ENCODE measurements at places on chromosomes 4 and X.
A peak's percentile ranks its signal among the peaks of the same experiment; 100 is the strongest.

DNA sequence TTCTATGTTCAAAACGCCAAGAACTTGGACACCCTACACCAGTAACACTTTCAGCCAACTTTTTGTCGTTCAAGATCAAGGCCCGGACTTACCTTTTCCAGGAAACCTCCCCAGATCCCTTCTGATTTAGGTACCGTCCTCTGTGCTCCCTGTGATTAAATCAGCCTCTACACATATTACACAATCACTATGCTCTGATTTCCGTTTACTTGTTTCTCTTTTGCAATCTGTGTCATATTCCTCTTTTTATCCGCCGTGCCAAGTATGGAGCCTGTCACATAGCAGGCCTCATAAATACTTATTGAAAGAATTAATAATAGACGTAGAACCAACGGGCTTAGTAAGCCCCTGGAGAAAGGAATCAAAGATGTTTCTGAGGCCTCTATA, 722 bp upstream of the TMEM33 start:
- DNase-seq, result no peak
- H3K36me3 ChIP-seq, result peaks cover 6% of the 10 kb centered on the region
- H3K4me3 ChIP-seq, result peak overlapping the region; percentile 82
- no peaks in the 10 kb centered on the region for H3K4me1 ChIP-seq
- no peaks in the 10 kb centered on the region for H3K27me3 ChIP-seq

GRCh38 chr4:142110136-142110535, 473.8 kb downstream of the IL15 start:
- no peaks in the 10 kb centered on the region for H3K27me3 ChIP-seq
- no peaks in the 10 kb centered on the region for H3K36me3 ChIP-seq
- no peak overlapping the region for H3K4me3 ChIP-seq

DNA sequence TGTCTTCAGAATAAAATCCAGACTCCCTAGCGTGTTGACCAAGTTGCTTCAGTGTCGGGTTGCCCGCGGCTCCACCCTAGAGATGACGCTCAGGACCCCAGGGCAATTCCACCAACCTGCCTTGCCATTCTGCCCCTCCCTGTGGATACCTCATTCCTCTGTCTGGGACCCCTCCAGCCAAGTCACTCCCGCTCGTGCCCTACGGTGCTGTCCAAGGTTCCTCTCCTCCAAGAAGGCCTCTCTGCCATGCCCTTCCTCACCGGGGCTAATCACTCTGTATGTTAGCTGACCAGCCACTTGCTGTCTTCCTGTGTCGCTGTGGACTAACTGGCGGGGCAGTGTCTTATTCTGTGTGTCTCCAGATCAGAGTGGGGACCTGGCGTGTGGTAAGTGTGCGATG, 46.6 kb downstream of the TENM3 start:
- no peaks in the 10 kb centered on the region for H3K36me3 ChIP-seq
- no peak overlapping the region for H3K4me3 ChIP-seq
- no peaks in the 10 kb centered on the region for H3K27me3 ChIP-seq
- no peak for DNase-seq
- no peak overlapping the region for H3K27ac ChIP-seq
- no peaks in the 10 kb centered on the region for H3K4me1 ChIP-seq

DNA sequence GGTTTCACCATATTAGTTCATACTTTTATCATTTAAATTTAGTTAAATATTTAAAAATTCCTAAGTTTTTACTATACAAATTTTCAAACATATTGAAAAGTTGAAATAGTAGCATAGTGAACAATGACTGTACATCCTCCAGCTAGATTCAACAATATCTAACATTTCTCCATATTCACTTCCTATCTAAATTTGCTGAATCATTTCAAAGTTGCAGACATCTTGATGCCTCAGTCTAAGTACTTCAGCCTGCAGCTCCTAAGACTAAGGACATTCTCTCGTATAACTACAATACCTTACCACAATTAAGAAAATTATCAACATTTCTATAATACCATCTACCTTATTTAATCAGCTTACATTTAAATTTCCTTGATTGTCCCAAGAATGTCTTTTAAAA, 132.7 kb downstream of the TMEM164 start:
- no peak overlapping the region for H3K27ac ChIP-seq
- no peaks in the 10 kb centered on the region for H3K36me3 ChIP-seq
- DNase-seq, result no peak
- H3K4me1 ChIP-seq, result no peaks in the 10 kb centered on the region

GRCh38 chr4:102663073-102663472, 97.7 kb downstream of the MANBA start:
- H3K4me1 ChIP-seq, result no peaks in the 10 kb centered on the region
- no peak overlapping the region for H3K4me3 ChIP-seq
- DNase-seq, result no peak
- H3K27me3 ChIP-seq, result no peaks in the 10 kb centered on the region

GRCh38 chr4:186762361-186762760, 38.7 kb upstream of the FAT1 start:
- H3K4me1 ChIP-seq, result no peaks in the 10 kb centered on the region
- H3K27me3 ChIP-seq, result no peaks in the 10 kb centered on the region
- no peak for DNase-seq
- H3K36me3 ChIP-seq, result no peaks in the 10 kb centered on the region
- no peak overlapping the region for H3K4me3 ChIP-seq

GRCh38 chr4:71338846-71339593, at the start of gene SLC4A4:
Gene SLC4A4, plus strand, starts transcription at chr4:71339020.
- no peak for DNase-seq
- H3K27ac ChIP-seq, result no peak within 1 kb of the TSS
- no peaks in the 10 kb centered on the region for H3K36me3 ChIP-seq
- no peak within 1 kb of the TSS for H3K4me3 ChIP-seq

DNA sequence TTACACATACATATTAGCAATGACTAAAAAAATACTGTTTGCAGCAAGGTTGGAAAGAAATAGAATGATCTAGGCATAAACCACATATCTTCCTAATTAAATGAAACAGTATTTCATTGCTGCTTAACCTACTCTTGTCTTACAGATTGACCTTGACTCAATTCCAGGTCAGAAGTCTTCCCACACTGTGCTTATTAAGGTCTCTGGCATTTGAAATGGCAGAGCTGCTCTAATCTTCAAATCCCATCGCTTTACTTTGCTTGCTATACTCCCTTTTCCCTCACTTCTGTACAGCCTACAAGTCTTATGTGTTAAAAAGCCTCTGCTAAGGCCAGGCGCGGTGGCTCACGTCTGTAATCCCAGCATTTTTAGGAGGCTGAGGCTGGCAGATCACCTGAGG, 424.5 kb downstream of the RPA4 start:
- H3K36me3 ChIP-seq, result no peaks in the 10 kb centered on the region
- no peak overlapping the region for H3K27ac ChIP-seq
- H3K4me1 ChIP-seq, result no peaks in the 10 kb centered on the region

DNA sequence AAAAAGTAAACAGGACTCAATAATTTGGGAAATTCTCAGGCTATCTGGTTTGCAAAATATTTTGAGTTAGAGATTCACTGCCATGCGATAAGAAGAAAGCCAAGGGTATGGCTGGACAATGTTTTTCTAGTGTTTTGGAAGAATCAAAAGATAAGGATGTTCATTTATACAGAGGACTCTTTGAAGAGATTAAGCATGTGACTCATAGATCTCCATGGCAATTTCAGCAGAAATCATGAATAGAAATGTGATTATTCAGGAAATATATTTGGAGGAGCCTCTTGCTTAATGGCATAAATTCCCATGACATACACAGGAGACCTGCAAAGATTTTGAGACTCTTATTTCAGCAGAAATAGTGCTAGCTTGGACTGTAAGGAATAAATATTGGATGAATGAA, 16.7 kb upstream of the FRAS1 start:
- H3K36me3 ChIP-seq, result no peaks in the 10 kb centered on the region
- H3K27me3 ChIP-seq, result no peaks in the 10 kb centered on the region
- no peak overlapping the region for H3K4me3 ChIP-seq
- no peak overlapping the region for H3K27ac ChIP-seq
- DNase-seq, result no peak

- no peak overlapping the region for H3K27ac ChIP-seq
- DNase-seq, result no peak
- H3K4me3 ChIP-seq, result no peak overlapping the region
- no peaks in the 10 kb centered on the region for H3K36me3 ChIP-seq
Measured at GRCh38 chr4:5204781-5205180, 153.5 kb downstream of the STK32B start.

DNA sequence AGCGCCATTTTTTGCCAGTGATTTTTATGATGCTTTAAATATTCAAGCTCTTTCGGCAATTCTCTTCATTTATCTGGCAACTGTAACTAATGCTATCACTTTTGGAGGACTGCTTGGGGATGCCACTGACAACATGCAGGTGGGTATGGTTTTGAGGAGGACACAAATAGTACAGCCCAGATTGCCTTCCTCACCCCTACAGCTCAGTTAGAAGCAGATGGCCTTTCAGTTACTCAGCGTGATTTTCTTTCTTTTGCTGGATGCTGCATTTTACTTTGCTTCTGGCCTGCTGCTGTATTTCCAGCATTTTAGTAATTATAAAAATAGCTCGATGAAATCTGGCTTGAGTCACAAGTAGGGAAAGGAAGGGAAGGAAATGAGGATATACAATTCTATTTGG, 114.7 kb downstream of the SLC4A4 start:
- DNase-seq, result no peak
- no peak overlapping the region for H3K4me3 ChIP-seq
- H3K27ac ChIP-seq, result no peak overlapping the region
- no peaks in the 10 kb centered on the region for H3K36me3 ChIP-seq
- no peaks in the 10 kb centered on the region for H3K27me3 ChIP-seq
- no peaks in the 10 kb centered on the region for H3K4me1 ChIP-seq

- no peak overlapping the region for H3K27ac ChIP-seq
- no peaks in the 10 kb centered on the region for H3K36me3 ChIP-seq
- no peaks in the 10 kb centered on the region for H3K27me3 ChIP-seq
Measured at GRCh38 chr4:128068918-128069317, 7.8 kb downstream of the LARP1B start.

- H3K36me3 ChIP-seq, result no peaks in the 10 kb centered on the region
- no peak for DNase-seq
- H3K4me3 ChIP-seq, result no peak overlapping the region
- no peak overlapping the region for H3K27ac ChIP-seq
Measured at GRCh38 chr4:157095716-157096115, 19.8 kb downstream of the GLRB start.

GRCh38 chr4:6907658-6908191, 1.9 kb upstream of the TBC1D14 start:
- H3K4me3 ChIP-seq, result no peak overlapping the region
- no peaks in the 10 kb centered on the region for H3K36me3 ChIP-seq
- no peak overlapping the region for H3K27ac ChIP-seq
- H3K4me1 ChIP-seq, result peaks cover 17% of the 10 kb centered on the region
- no peaks in the 10 kb centered on the region for H3K27me3 ChIP-seq
- no peak for DNase-seq

DNA sequence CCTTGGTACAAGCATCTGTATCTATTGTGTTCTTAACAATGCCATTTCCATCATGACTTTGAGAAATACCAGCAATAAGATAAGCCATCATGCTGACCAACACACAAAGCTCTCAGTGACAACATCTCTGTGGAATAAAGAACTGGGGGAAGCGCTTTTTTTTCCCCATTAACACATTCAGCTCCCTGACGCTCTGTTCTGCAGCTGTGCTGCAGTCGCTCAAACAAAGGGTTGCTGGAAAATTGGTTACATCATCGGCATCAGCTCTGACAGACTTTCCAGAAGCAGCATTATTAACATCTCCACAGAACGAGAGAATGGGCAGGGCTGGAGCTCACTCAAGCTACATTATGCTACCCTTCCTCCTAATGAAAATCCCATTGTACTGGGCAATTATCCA, 39.9 kb downstream of the DCX start:
- no peak overlapping the region for H3K4me3 ChIP-seq
- H3K36me3 ChIP-seq, result no peaks in the 10 kb centered on the region
- no peak overlapping the region for H3K27ac ChIP-seq
- DNase-seq, result no peak
- H3K4me1 ChIP-seq, result no peaks in the 10 kb centered on the region
- H3K27me3 ChIP-seq, result no peaks in the 10 kb centered on the region

DNA sequence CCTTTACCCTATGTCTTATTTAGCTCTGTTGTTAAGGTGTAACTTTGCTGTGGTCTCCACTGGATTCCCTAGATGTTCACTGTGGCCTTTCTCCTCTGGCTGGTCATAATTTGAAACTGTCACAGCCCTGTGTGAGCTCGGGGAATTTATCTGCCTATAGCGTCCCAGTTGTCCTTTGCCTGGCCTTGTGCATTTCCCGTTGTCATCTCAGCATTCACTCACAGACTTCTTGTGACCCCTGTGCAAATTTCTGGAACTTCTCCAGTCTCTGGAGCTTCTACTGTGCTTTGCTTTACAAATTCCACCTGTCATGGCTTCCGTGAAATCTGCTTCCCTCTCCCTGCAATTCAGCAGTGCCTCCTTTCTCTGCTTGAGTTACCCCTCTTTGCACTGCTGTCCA, 106.7 kb downstream of the WWC2 start:
- H3K27me3 ChIP-seq, result no peaks in the 10 kb centered on the region
- H3K4me3 ChIP-seq, result no peak overlapping the region
- no peaks in the 10 kb centered on the region for H3K4me1 ChIP-seq
- H3K36me3 ChIP-seq, result peaks cover 10% of the 10 kb centered on the region
- DNase-seq, result no peak

GRCh38 chr4:167031534-167032156, 202.6 kb downstream of the SPOCK3 start:
- H3K4me1 ChIP-seq, result no peaks in the 10 kb centered on the region
- H3K27ac ChIP-seq, result no peak overlapping the region
- H3K27me3 ChIP-seq, result no peaks in the 10 kb centered on the region

DNA sequence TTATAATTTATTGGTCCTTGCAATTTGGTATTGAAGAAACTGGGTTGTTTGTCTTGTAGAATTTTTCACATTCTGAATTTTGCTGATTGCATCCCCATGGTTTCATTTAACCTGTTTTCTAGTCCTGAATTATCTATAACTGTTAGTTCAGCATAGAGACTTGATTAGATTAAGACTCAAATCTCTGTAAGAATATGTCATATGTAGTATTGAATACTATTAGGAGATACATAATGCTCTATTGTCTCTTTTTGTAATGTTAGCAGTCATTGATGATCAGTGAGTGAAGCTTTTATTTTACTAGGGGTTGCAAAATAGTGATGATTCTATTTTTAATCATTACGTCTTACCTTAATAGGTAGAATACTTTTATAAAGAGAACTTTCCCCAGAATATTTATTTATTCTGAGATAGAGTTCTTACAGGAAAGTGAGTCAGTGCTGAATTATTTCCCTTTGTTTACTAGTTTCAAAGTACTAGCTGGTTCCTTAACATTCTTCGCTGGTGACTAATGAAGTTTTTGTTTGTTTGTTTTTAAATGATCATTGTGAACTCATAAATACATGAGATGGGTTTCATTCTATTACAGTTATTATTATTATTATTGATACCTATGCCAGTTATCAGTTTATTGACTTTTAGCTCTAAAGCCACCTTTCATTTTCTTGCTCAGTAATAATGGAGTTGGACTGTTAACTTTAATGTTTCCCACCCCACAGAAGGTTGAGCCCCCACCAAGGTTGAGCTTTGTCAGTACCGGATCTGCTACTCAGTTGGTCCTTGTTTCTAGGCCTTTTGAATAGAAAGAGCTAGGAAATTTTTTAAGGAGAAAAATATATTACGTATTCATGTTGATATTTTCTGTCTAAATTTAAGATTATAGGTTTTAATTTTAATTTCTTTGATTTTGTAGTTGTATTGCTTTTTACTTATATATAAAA, 102.3 kb downstream of the LARP1B start:
- no peak for DNase-seq
- H3K27me3 ChIP-seq, result no peaks in the 10 kb centered on the region
- H3K36me3 ChIP-seq, result no peaks in the 10 kb centered on the region
- no peak overlapping the region for H3K27ac ChIP-seq

Data from tibial artery (tissue), 4 donors.